GM18507 (cell line): ENCODE measurements at places on chromosomes 11 and 22.

DNA sequence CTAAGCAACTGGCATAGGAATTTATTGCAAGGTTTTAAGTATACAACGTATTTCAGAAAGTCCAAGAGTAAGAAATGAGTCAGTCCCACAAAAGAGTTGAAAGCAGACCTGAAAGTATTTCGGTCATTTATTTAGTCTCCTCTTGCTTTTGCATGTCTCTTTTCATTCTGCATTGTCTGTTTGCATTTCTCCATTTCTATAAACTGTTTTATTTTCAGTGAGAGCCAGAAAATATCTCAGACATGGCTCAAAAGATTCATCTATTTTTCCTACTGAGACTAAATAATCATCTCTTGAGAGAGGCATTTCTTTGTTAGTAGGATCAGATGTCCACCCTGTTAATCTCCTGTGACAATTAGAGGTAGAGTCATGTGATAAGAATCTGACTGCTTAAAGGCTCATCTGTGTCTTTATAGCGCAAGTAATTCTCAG is 219.1 kb upstream of the CCDC179 start:
- no peak for DNase-seq

DNA sequence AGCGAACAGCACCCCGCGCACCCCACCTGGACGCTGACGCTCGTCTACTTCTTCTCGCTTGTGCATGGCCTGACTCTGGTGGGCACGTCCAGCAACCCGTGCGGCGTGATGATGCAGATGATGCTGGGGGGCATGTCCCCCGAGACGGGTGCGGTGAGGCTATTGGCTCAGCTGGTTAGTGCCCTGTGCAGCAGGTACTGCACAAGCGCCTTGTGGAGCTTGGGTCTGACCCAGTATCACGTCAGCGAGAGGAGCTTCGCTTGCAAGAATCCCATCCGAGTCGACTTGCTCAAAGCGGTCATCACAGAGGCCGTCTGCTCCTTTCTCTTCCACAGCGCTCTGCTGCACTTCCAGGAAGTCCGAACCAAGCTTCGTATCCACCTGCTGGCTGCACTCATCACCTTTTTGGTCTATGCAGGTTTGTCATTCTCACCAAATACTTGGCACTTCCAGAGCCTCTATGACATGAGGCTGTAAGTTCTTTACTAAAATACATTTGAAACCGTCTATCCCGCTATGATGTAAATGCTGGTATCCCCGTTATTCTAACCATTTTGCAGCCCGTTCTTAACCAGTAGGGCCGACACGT is 535 bp downstream of the AQP11 start:
- no peak for DNase-seq

DNA sequence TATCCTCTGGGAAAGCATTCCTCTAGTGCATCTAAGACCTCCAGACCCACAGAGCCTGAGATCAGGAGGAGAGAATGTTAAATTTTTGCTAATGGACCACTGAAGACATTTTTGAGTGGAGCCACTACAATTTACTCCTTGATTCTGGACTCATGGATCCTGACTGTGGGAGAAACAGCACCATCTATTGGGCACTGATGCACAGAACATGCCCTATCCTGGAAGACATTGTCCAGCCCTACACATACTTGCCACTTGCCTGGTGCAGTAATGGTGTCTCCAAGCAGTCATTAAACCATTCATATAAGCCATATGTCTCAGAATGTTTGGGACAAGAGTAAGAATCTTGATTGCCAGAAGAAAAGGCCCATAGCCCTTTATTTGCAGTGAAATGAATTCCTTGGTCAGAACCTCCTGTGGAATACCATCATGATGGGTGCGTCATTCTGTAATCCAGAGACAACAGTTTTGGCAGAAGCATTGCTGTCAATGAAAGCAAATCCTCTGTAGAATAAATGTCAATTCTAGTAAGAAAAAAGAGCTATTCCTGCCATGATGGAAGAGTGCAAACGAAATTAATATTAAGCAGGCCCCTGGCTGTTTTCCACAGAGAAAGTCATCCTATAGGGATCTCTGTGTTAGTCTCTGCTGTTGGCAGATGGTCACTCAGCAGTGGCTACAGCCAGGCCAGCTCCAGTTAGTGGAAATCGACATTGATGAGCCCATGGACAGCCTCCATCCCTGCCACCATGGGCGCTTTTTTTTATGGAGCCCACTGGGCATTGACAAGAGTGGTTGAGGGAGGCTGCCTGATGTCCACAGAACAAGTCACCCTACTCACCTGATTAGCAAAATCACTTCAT is 43.5 kb downstream of the GGTLC2 start:
- no peak for DNase-seq

GRCh38 chr11:120577624-120578363 is 66.2 kb downstream of the GRIK4 start:
- DNase-seq, result no peak

GRCh38 chr11:35354644-35355043 is 64.7 kb downstream of the SLC1A2 start:
- DNase-seq, result no peak

DNA sequence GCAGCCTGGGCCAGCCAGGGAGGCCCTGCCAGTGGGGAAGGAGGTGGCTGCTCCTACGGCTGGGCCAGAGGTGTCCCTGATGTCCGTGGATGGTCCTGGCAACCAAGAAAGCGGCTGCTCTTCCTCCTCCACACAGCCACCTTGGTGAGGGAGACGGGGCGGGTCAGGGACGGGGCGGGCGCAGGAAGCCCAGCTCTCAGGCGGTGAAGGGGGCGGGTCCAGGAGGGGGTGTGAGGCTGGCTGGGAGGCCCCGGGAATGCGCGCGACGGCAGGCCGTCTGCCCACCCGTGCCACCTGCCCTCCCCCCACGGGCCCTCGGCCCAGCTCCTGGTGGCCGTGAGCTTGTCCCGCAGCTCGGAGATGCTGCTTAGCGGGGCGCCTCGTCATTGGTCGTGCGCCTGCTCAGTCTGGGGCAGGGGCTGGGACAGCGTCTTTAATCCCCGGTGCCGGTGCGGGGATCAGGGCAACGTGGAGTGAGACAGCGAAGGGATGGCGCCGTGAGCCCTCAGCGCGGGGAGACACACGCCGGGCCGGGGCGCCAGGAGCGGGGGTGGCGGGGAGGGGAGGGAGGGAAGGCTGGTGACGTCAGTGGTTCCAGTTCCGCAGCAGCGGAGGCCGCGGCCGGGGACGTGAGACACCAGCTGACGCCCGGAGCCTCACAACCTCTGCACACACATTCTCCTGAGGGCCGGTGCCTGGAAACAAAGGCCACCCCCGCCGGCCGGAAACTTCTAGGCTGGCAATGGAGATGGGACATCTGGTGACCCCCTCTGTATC is 6.7 kb upstream of the BRSK2 start:
- peak; percentile 67 for DNase-seq

DNA sequence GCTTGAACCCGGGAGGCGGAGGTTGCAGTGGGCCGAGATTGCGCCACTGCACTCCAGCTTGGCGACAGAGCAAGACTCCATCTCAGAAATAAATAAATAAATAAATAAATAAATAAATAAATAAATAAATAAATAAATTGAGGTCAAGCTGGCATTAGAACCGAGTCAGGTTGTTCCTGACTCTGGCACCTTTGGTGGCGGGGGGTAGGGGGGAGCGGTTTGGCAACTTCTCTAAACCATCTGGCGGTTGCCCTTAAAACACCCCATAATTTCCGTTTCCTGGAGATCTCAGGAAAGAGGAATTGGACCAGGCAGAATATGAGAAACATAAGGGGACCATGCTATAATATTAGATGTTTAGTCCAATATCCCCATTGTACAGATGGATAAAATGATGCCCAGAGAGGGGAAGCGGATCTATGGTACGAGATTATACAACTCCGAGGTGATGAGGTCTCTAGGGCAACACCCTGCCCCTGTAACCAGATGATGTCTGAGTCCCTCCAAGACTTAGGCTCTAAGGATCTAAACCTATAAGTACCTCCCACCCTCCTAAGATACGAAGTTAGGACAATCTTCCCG is 785 bp downstream of the CLPB start:
- no peak for DNase-seq

DNA sequence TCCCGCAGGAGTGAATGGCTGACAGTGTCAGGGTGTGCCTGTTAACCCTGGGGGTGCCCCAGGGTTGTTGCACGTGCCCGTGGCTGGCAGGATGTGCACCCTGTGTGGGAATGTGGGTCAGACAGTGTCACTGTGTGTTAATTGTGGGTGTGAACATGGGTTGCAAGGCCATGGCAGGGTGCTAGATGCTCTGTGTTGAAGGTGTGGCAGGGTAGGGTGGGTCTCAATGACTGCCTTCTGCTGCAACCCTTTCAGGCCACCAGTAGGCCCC is 8.3 kb downstream of the RIN1 start:
- DNase-seq, result no peak

- DNase-seq, result no peak
Observed at GRCh38 chr22:37295213-37295886, 13.0 kb downstream of the CYTH4 start.

GRCh38 chr11:74739546-74740270 is 8.5 kb upstream of the CHRDL2 start:
- no peak for DNase-seq

GRCh38 chr11:90100431-90100830 is 14.7 kb downstream of the UBTFL1 start:
- no peak for DNase-seq

DNA sequence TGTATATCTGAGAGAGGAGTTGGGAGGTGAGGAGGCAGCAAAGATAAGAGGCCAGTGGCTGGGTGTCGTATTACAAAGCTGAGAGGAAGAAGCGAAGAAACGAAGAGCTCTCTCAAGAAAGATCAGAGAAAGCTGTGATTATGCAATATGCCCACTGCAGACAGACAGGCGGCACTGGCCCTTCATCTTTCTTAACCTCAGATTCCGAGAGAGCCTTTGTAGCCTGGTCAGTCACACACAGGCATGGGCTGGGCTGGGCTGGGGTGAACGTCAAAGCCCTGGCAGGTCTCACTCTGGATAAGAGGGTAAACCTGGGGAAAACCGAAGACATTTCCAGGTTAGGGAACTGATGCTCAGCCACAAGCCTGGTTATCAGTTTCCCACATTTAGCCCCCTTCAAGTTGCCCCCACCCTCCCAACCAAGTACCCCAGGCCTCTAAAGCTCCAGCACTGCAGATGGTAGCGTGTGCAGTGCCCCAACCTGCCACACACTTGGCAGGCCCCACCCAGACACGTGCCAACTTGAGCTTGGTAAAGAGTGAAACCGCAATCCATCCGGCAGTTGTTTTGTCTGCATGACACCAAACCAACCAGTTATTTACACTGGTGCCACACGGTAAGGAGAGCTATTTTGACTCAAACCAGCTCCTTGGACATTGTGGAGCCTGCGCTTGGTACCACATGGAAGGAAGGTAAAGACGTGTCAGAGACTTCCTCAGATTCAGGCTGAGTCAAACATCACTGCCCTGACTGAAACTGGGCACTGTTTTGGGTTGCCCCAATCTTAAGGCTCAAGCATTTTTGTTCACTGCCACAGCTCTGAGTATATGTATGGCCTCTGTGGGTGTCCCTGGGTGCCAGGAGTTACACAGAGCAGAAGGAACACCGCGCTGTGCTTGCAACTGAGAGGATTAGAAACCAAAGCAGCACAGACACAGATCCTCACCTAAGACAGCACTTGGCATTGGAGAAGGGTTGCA is 135.9 kb downstream of the FDX1 start:
- DNase-seq, result no peak

DNA sequence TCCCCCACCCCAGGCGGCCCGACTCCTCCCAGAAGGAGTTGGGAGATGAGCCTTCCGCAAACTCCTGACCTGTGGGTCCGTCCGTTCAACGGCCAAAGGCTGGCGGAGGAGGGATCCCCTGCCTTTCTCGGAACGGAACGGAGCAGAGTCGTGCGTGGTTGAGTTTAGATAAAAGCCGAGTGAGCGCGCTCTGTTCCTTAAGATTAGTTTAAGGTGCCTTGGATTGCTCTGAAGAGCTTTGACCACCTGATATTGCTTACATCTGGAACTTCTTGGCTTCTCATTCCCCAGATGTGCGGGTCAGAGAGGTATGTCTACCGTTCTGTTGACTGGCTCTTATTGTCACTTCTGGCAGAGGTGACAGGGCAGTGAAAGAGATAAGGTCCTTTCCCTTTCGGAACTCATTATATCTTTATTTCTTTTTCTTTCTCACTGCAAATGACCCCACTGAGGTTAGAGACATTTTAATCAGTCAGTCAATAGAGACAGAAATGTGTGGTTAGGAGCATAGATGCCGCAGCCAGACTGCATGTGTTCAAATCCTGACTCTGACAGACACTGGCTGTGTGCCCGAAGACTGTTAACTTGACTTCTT is at the start of gene TRIM6:
TSS of gene TRIM6 (plus strand) at position 31 of the 595 bp plus-strand sequence. CDS start at position 292, 261 bp downstream.
- DNase-seq, result no peak

DNA sequence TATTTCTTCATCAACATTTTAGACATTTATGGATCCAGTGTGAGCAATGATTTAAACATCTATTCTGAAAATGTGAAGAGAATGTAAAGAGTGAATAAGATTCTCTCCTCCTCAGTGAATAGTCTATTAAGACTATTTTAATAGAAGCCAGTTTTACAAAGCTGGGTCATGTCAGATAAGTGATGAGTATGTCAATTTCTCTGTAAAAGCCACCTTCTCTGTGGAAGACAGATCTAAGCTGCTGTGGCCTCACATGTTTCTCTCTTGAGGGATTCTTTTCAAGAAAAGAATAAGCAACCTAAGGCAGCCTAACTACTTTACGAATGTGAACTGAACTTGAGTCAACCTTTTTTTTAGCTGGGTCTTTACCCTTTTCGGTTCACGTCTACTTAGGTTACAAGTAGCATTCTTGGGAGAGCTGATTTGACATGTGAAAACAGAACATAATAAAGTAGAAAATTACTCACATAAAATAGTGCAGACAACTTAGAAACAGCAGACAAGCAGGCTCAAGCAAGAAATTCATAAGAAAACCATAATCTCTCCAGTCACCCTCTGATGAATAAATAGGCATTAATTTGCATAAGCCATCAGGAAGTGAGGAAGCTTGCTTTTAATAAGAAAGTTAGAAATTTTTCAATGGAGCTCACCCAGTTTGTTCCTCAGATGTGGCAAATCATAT is 9.9 kb downstream of the CTSC start:
- no peak for DNase-seq

DNA sequence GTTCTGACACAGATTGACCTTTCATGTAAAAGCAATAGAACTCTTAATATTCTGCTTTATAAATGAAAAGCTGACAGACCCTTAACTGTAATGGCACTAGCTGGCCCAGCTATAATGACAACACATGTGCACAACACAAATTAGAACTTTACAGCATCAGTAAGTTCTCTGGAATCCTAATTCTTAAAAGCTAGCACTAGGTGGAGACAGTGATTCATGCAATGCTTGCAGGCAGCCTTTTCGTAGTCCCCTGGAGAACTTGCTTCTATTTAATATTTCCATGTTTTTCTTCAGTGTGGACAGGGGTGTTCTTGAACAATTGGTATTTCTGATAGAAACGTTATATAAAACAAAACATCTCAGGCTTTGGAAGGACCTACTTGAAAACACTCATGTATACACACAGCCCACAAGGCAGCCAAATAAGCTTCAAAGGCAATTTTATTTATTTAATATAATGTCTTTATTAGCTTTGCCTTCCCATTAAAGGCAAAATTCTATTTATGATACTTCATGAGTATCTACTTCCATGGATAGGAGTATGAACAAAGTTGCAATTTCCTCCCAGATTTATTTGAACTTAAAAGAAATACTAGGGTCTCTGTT is 374.3 kb upstream of the MPPED2 start:
- DNase-seq, result no peak

GRCh38 chr11:34209809-34210208 is 104.4 kb downstream of the NAT10 start:
- no peak for DNase-seq
